ENCODE measurements at places on chromosomes 7 and 10. TPM values are rescaled to one million over a fixed set of nuclear protein-coding genes. Genes with fewer than 3 reads are reported as not detected.

DNA sequence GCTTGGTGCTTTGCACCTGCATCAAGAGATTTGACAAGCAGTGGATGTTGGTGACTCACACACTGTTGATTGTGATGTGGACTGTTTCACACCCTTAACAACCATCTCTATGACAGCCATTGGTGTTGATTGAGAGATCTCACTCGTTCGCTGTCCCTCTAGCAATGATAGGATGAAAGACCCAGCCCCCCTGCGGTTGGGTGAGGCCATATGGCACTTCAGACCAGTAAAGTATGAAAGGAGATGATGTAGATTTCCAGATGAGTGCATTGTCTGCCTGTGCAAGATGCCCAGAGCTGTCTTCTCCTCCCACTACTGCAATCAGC, 138.7 kb upstream of the PRR15 start:
- no peaks in the 10 kb centered on the region for H3K36me3 ChIP-seq
- H3K4me3 ChIP-seq: no peak overlapping the region
- no peak for DNase-seq
- no peaks in the 10 kb centered on the region for H3K4me1 ChIP-seq
- no peak overlapping the region for H3K27ac ChIP-seq
- H3K27me3 ChIP-seq: no peaks in the 10 kb centered on the region

- DNase-seq: no peak
- H3K4me3 ChIP-seq: no peak overlapping the region
- H3K4me1 ChIP-seq: no peaks in the 10 kb centered on the region
- no peaks in the 10 kb centered on the region for H3K27me3 ChIP-seq
These were observed 6.2 kb downstream of the NET1 start for GRCh38 chr10:5418584-5418983.

DNA sequence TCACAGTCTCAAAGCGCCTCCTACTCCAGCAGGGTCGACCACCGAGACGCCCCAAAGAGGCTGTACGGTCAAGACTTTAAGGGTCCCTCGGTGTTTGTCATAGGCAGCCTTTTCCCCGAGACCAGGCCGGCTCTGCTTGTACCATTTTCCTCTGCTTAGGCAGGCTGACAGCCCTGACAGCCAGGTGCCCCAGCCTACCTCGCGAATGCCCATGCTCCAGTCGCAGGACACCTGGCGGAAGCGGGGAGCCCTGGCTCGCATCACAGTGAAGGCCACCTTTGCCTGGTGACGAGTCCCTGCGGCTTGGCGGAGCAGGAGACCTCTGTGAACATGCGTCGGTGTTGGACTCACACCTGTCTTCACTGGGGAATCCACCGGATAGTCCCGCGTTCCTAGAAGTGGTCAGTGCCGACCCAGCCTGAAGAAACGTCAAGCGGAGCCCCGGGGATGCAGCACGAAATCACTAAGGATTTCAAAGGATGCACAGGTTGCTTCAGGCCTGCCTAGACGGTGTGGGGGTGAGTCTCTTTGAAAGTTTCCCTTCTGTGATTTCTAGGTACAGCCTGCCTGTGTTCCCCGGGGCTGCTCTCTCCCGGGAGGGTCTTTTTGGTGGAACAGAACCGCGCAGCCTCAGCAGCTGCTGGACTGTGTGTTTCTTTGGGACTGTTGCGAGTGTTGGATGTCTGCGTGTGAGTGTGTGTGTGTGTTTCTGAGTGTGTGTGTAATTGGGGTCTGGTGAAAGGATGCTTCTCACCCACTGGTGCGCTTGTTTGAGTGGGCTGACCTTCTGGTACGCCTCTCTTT, 30.5 kb upstream of the ZNF273 start:
- H3K4me1 ChIP-seq: peaks cover 7% of the 10 kb centered on the region
- no peaks in the 10 kb centered on the region for H3K27me3 ChIP-seq
- no peak overlapping the region for H3K27ac ChIP-seq
- no peak for DNase-seq
- H3K36me3 ChIP-seq: no peaks in the 10 kb centered on the region
- H3K4me3 ChIP-seq: no peak overlapping the region

Gene RARRES2
- 114 TPM for total RNA-seq

DNA sequence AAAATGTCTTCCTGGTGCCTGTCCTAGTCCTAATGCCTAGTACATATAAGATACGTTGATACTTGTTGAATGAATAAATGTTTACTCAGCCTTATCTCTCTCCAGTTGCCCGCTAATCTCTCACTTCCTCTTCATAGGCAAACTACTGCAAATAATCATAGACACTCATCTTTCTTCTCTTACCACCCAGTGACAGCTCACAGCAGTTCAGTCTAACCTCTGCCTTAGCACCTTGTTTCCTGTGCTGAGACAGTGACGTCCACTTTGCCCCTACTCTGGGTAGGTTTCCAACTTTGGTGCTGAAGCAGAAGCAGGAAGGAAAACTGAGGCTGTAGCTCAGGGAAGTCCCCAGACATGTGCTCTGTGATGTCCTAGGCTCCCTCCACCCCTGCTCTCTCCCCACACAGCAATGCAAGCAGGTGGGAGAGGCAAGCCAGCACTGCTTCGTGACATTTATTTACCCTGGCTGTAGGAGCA, 45.5 kb upstream of the RHOBTB1 start:
- H3K36me3 ChIP-seq: no peaks in the 10 kb centered on the region
- no peak for DNase-seq

DNA sequence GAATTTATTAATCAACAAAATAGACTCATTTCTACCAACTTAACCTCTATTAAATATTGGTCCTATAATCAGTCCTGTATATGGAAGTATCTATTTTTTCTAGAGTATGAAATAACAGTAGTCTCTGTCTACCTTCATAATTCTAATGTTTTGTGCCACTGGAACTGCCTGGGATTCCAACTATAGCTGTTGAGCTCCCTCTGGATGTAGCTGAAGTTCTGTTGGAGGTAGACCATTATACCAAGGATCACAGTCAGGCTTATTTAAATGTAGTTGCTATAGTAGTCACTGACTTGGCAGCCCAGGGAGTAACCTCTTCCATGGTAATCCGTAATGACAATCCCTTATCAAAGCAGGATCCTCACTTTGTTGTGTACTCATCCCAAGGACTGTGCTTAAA, 48.5 kb upstream of the PHYHIPL start:
- H3K36me3 ChIP-seq: no peaks in the 10 kb centered on the region
- DNase-seq: no peak
- no peak overlapping the region for H3K4me3 ChIP-seq
- H3K27me3 ChIP-seq: no peaks in the 10 kb centered on the region
- no peaks in the 10 kb centered on the region for H3K4me1 ChIP-seq

DNA sequence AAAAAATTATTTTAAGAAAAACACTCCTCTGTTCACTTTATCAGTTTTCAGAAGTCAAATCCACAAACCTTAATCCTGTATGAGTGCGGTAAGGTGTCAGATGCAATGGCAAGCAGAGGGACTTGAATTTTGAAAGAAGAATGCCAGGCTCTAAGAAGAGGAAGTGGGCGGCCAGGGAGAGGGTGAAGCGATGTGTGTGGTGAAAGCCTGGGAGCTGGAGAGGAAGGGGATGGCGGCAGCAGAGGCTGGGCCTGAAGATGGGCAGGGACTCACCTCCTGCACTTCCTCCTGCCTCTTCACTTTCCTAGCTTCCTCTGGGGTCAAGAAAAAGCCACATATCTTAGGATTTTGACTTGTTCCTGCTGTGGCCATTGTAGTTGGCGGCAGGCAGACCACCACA, 609.6 kb downstream of the PARD3 start:
- H3K4me3 ChIP-seq: no peak overlapping the region
- H3K4me1 ChIP-seq: no peaks in the 10 kb centered on the region
- H3K36me3 ChIP-seq: no peaks in the 10 kb centered on the region
- no peak for DNase-seq

Measured in upper lobe of left lung (tissue), 6 donors.